Activated CD8-positive, alpha-beta memory T cell treated with anti-CD3 and anti-CD28 coated beads for 1 hour (primary cell): ENCODE measurements at places on chromosomes 6 and 20.

GRCh38 chr6:136076496-136076895 lies 173.6 kb downstream of the MTFR2 start:
- no peak for DNase-seq

DNA sequence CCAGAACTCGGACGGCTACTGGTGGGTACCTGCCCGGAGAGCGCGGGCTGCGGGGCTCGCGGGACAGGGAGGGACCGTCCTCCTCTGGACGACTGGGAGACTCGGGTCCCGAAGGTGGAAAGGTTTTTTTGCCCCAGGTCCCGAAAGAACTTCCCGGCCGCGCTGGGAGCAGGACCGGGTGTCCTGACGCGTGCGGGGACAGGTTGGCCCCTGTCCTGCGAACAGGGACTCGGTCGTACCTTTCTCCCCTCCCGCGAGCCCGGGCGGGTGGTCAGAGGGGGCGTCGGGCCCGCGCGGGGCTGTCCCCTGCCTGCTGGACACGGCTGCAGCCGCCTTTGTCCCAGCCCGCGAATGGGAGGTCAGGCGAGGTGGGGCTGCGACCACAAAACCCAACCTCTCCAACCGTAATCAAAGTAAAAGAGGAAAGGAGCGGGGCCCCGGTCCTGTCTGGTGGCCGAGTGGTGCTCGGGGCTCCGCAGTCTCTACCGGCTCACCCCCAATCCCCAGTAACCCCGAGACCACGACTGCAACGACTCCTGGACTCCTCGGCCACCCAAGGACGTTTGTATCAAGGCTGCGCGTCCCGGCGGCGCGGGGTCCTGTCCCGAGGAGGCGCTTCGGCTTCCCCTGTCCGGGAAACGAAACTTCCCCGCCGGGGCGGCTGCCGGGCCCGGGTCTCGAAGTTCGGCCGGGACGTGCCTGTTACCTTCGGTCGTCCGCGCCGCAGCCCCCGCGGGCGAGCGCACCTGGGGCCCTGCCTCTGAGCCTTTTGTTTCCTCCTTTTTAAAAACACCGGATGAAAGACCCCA lies 798 bp downstream of the DSP start:
- DNase-seq, result no peak

- DNase-seq, result no peak
Observed at GRCh38 chr6:144530118-144530517, 245.0 kb downstream of the UTRN start.

DNA sequence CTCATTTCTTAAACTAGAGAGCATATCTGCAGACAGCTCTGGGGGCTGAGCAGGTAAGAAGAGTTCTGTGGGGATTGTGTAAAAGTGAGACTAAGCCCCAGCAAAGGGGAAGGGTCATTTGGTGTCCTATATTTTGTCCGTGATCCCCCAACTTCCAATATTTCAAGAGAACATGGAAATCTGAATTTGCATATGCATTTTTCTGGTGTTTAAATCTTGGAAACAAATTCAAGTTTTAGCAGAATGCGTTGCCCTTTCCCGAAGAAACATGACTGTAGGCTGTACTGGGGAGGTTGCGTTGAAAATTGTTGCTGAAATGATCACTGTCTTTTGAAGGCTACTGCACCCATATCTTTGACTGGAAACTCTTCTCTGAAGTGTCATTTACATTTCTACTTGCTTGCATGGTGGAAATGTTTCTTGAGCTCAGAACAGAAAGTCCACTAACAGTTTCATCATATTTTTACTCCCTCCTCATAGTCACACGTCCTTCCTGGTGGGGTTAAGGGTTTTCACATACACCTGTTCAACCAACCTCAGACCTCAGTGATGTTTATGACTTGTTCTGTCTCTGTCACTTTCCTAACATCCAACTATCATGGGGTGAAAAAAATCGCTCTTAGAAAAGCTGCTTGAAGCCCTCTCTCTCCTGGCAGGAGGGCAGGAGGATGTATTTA lies 140.3 kb downstream of the BCAS1 start:
- no peak for DNase-seq

- no peak for DNase-seq
Observed at GRCh38 chr20:47944682-47945081, 159.4 kb upstream of the SULF2 start.

GRCh38 chr6:6584310-6585002 lies 4.1 kb upstream of the LY86 start:
- no peak for DNase-seq

DNA sequence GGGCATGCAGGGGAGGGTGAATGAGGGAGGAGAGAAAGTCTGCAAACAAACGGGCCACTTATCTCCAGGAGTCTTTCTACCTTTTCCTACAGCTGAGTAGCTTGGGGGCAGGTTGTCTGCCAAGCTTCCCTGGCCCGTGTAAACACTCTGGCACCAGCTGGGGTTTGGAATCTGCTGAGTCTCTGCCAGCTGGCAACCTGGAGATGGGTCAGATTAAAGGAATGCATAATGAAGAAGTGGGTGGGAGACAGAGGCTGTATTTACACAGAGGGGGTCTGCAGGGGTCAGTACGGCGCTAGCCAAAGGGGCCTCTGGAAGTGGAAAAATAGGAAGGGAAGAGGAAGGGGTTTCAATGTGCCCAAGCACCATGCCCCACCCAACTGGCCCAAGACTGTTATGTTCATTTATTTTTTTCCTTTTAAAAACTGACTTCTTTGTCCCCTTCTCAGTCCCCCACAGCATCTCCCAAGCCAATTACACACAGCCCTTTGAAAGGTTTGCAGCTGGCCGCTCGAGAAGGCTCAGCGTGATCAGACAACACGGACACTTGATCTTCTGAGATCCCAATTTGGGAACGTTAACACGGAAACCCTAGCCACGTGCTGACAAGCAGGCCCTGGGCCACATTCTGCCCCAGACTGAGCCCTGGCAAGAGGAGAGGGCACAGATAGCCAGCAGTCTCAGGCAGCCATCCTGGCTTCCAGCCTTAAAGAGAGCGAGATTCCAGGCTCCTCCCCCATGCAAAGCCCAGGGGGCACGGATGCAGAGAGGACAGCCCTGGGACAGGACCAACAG lies 25.2 kb downstream of the TRAM2 start:
- DNase-seq, result no peak

DNA sequence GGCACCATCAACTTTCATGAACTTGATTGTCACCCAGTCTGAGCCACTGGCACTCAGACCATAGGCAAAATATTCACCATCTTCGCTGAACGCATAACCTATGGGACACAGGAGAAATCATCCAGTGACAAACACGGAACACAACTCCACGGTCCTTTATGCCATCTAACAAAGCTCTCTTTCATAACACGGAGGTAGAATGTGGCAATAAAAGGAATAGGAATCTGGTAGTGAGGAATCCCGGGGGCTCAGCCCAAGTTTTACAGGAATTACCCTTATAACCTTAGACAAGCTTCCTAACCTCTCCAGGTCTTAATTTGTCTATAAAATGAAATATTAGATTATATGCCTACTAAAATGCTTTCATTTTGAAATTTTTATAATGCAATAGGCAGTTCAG lies 29.4 kb downstream of the PREP start:
- DNase-seq, result no peak

DNA sequence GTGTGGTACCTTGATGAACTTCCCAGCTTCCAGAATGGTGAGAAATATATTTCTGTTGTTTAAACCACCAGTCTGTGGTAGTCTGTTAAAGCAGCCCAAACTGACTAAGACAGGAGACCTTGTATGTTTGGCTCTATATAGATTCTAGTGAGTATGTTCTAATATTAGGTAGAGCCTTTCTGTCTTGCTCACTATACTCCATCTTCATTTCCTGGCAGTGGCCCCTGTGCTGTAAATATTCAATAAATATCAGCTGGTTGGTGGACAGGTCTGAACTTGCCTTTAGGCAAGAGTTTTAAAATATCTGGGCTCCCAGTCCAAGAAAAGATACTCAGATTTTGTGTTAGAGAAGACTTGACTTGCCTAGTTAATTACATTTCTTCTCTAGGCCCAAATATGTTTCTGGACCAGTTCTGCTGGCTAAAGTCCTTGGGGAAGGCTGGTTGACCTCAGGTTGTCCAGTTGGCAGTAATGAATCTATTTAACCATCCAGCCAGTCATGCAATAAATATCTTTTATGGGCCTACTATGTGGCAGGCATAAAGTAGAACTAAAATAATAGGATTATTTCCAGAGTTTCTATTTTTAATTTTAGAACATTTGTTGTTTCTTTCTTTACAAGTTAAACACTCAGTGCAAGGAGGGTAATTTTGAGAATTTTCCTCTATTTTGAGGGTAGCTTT lies 22.3 kb downstream of the PPP1R14C start:
- DNase-seq, result no peak

GRCh38 chr20:60851826-60852704 lies 400.0 kb upstream of the CDH4 start:
- no peak for DNase-seq

DNA sequence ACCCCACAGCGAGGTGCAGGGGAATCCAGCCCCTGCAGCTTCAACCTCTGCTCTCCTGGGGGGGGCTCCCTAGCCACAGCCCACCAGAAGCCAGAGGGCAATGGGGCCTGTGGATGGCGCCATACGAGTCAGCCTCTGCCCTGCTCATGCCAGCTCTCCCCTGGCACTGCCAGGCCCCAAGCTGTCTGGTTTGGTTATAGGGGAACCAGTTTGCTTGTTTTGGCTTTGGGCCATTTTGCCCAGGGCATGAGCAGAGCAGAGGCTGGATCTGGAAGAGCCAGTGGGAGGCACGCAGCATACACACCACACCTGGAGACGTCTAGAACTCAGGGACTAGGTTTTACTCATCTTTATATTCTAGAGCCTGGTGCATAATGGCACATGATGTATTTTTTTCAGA lies 66.7 kb upstream of the SLC22A16 start:
- DNase-seq, result no peak
